Naive B cell (primary cell): ENCODE measurements at places on chromosomes 6 and 20.
A peak's percentile ranks its signal among the peaks of the same experiment; 100 is the strongest.

- DNase-seq: no peak
Measured at GRCh38 chr6:149766156-149766769, 16.7 kb downstream of the PCMT1 start.

- no peak for DNase-seq
Measured at GRCh38 chr6:169579407-169580111, 122.3 kb downstream of the WDR27 start.

GRCh38 chr6:124234801-124235200 lies 431.1 kb downstream of the NKAIN2 start:
- DNase-seq: no peak

DNA sequence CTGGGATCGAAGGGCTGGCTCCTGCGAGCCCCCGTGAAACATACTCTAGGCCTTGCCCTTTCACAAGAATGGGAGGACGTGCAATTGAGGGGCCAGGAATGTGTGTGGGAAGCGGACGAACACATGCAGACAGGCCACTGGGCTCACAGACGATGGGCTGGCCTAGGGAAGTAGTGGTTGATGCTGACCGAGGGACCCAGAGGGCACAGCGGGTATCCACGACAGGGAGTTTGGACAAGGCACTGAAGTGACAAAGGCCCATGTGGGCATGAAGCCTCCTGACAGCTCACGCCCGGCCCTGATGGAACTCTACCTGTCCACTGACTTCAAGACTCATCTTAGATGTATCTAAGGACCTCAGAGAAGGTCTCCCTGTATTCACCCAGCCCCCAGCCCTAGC lies 52.2 kb downstream of the MYH7B start:
- DNase-seq: no peak

GRCh38 chr20:47764154-47764733 lies 21.0 kb downstream of the SULF2 start:
- DNase-seq: no peak

DNA sequence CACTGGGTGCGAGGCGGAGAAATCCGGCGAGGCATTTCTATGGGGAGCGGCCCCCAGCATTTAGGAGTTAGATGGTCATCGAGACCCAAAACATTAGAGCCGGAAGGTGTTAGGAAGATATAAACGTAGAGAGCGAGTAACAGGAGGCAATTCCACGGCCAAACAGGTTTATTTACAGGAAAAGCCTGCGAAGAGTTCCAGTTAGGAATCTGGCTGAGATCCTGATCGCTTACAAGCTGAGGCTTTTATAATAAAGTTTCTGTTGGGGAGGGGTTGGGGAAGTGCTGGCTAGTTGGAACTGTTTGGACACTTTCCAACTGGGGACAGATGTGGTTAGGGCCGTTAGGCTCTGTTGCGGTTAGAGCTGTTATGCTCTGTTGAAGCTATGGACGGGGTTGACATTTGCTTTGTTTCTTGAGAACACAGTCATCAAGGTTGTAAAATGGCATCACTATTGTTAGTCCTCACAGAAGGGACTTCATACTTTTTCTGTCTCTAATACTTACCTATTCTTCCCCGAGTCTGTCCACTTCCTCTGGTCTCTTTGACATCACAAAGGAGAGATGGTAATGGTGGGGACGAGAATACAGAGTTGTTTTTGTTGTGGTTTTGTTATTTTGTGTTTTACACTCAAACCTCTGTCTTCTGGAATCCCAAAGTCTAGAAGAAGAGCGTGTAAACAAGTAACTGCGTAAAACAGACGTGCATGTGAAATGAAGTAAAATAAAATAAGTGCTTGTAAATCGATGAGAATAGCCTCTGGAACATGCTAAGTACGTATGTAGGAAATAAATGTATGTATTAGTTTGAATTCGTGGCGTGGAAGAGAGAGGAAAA lies 554 bp upstream of the ZSCAN31 start:
- peak; percentile 43 for DNase-seq

DNA sequence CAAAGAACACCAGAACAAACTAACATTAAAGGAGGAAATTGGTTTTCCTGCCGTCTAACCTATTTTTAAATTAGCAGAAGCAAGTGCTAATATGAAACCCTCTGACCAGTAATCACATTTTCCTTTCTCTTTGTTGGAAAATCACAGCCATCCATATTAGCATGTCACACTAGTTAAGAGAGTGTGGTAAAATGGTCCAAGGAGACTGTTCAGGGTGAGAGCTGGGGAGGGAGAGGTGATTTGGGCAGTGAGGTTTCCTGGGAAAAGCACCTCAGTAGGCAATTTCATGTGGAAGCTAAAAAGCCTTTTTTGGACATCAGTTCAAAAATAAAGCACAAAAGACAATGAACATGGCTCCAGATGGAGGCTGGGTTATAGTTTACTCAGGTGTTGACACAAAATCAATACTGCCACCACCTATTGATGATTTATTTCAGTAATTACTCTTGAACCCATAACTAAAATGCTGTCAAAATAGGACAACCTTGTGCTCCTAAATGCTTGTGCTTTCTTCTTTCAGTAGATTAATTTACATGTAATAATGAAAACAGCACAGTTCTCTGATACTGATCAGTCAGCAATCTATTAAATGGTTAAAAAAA lies 333.2 kb downstream of the SAMD5 start:
- no peak for DNase-seq

GRCh38 chr6:27785294-27785693 lies 126.9 kb downstream of the OR2B2 start:
- DNase-seq: no peak

GRCh38 chr20:46330072-46330763 lies 21.9 kb upstream of the CDH22 start:
- DNase-seq: no peak

DNA sequence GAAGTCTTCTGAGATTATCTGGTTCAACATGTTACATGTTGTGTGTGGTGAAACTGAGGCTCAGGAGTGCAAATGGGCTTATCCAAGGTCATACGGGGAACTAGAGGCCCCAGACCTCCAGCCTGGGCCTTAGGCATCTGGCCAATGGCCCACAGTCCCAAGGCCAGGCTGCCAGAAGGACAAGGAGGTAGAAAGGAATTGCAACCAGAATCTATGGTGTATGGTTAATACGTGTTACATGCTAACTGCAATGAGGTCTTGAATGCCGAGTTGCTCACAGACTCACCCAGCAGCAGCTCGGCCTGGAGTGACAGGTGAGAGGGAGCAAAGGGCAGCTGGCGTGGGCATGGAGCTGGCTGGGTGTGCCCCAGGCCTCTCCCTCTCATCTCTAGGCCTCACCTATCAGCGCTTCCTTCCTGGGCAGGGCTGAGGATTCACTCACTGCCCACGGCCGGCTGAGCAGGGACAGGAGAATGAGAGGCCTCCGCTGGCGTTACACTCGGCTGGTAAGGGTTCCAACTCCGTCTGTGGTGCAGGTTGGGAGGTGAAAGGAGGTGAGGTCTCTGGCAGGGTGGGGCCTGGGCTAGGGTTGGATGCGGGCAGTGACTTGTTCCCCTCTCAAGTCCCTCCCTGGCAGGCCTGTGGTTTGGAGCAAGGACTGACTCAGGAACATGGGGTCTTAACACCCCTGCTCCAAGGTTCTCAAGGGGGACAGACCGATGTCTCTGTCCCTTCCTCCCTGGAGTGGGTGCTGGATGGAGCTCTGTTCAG lies at the start of gene TLDC2:
Gene TLDC2, plus strand, starts transcription at position 437 of the 771 bp plus-strand sequence. Its CDS starts 37 bp downstream, at position 474.
- DNase-seq: no peak

GRCh38 chr6:51839726-51840374 lies 247.6 kb downstream of the PKHD1 start:
- DNase-seq: no peak

DNA sequence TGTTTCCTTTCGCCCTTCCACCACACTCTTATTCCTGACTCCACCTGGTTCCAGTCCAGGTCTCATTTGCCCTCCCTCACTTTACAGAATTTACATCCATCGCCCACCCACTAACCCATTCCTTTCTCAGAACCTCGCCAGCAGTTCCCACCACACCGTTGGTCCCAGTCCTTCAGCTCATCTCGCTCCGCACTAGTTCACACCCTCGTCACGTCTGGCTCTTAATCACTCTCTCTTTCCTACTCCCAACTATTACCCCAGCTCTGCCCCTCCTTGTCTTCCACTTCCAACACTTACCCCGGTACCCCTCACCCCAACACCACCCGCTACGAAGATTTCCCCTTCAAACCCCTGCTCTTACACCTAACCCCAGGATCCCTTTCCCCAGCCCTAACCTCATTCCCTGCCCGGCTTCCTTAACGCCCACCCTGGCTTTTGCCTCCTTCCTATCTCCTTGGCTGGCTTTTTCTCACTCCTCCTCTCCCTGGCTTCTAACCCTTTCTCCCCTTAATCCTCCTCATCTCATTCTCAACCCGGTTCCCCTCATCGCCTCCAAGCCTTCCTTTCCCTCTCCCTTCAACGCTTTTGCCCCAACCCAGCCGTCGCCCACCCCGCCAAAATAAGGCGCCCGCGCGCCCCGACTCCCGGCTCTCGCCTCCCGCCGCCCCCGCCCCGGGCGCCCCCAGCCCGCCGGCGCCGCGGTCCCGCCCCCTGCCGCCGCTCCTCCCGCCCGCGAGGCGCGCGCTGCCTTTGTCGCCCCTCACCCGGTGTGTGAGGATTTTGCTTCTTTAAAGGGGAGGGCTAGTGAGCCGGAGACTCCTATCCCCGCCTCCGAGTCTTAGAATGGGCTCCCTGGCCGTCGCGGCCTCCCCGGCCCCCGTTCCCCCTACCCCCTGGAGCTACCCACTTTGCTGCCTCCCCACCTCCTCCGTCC lies 542 bp downstream of the USP49 start:
- DNase-seq: peak; percentile 12

GRCh38 chr6:52160472-52161104 lies 25.6 kb upstream of the IL17A start:
- no peak for DNase-seq

GRCh38 chr6:36623547-36624459 lies 29.6 kb downstream of the SRSF3 start:
- peak; percentile 72 for DNase-seq

GRCh38 chr6:137471986-137472385 lies 22.2 kb downstream of the OLIG3 start:
- no peak for DNase-seq

- no peak for DNase-seq
Measured at GRCh38 chr6:41228616-41229015, 467 bp downstream of the TREML4 start.

DNA sequence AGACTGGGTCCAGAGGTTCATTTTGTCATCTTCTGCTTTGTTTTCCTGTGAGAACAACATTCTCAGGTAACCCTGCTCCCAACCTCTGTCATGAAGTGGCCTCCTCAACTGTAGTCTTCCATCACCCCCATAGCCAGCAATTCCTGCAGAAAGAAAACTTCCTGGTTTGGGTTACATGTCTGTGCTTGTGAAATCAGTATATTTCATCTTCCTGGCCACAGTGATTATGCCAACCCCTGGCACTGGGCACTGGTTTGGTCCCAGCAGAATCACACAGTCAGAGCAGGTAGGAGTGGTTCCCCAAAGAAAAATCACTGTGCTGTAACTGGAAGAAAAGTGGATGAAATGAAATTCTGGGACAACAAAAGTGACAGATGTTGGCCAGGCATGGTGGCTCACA lies 52.5 kb downstream of the CRYBG1 start:
- DNase-seq: no peak

- DNase-seq: no peak
Measured at GRCh38 chr20:22490287-22491193, 93.8 kb downstream of the FOXA2 start.

DNA sequence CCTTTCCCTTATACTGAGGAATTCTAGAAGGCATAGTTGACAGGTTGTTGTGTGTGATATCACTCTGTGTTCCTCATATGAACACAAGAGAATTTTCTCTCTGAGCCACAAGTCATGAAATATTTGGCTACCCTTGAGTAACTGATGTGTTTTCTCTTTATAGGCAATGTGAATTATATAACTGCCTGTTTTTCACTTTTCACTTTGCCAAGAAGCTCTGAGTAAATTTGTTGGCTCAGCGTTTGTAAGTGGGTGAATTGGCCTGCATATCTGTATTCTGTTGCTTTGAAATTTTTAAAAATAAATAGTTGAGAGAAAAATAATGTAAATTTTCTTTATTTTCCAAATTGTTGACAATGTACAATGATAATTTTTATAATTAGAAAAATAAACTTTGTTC lies 5.2 kb upstream of the BTBD9 start:
- DNase-seq: no peak

DNA sequence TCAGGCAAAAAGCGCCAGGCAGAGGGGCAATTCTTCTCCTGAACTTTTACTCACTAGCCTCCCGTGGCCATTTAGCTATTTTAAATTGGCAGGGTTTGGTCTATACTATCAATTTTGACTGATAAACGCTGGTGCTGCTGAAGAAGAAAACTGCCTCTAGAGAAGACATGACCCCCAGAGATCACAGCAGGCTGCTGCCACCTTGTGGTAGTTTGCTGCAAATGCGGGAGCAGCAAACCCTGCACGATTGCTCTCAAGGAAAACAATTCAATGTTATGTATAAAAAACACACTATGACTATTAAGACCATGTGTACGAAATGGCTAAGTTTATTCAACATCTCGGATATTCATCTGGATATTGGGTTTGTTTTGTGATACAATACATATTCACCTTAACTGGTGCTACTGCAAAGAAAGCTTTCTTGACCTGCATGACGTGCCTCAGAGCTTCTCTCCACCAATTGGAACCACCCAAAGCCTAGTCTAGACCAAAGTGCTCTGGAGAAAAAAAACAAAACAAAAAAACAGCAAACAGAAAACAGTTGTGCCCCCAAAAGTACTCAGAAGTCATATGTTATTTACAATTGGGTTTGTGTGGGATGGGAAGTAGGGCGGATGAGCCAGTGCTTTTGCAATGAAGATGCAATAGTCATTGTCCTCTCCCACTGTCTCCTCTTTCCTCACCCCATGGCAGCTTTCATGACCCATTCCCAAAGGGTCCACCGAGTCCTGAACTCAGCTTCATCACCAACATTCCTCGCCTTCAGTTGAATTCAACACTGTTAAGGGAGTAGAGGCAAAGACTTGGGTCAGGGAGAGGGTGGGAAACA lies 19.6 kb upstream of the IL17F start:
- peak; percentile 45 for DNase-seq

- no peak for DNase-seq
Measured at GRCh38 chr20:30602424-30602823, 655.0 kb upstream of the DEFB115 start.

DNA sequence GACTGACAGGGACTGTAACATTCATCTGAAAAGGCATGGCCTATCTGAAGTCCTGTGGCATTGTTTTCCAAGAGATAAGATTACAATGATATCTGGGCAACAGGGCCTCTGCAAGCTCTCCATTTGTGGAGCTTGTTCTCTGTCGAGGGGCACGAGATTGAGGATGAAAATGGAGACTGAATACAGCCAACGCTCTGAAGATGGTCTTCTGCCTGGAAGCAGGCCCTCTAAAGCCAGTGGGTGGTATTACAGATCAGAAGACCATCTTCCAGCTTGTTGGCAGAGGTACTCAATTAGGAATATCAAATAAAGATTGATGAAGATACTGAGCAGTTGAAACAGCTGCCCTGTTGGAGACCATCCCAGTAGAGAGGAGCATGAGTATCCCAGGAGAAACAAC lies 288.2 kb downstream of the CENPW start:
- no peak for DNase-seq

DNA sequence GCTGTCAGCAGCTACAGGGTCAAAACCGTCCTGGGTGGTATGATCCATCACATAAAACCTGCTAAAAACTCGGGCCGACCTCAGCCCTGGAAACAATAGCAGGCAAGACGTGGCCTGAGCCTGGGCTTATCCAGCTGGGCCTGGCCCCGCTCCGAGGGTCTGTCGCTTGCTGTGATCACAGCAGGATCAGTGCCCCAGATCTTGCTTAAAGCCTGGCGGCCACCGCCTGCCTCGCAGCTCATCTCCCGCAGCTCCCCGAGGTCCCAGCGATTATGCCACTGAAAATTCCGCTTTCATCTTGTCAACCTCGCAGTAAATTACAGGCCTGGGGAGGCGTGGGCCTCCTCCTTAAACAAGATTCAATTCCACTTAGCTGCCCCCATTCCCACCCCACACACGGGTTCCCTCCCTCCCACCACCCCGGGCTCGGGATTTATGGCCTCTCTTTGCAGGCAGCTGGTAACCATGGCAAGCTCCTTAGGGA lies 40.1 kb downstream of the CDH22 start:
- no peak for DNase-seq
